ENCODE measurements at places on chromosomes 11 and 22. TPM values are rescaled to one million over a fixed set of nuclear protein-coding genes. Genes with fewer than 3 reads are reported as not detected.

Gene CRYBB3
- total RNA-seq = not detected

DNA sequence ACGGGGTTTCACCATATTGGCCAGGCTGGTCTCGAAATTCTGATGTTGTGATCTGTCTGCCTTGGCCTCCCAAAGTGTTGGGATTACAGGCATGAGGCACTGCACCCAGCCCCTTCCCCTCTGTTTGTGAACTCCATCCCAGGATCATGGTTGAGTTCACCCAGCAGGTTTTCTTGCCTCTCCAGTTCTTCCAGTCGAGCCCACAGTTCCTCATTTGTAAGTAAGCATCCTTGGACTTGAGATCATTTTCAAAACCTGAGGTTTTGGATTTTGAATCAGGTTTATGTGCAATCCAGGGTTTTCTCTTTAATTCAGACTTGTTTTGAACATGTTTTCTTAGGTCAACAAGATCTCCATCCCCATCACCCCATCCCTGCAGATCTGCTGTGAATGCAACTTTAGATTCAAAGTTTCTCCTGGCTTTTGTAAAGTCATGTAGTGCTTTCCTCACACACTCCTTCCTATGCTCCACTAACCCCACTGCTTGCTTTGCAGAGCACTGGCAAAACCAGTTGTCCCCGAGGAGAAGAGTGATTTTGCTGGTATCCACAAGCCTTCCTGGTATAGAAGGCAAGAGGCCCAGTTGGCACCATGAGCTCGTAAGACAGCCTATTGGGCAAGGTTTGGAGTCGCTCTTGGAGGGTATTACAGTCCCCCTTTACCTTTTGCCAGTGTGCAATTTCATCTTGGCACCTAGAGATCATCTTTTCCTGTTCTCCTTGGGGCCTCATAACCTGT is 14.7 kb upstream of the VPREB1 start:
- DNase-seq = no peak

GRCh38 chr11:64675450-64676260 is 47.3 kb downstream of the NRXN2 start:
- peak; percentile 63 for DNase-seq

GRCh38 chr11:119782739-119783072 is 53.7 kb upstream of the NECTIN1 start:
- no peak for DNase-seq

Gene MEI1
- 14.6 TPM for total RNA-seq

DNA sequence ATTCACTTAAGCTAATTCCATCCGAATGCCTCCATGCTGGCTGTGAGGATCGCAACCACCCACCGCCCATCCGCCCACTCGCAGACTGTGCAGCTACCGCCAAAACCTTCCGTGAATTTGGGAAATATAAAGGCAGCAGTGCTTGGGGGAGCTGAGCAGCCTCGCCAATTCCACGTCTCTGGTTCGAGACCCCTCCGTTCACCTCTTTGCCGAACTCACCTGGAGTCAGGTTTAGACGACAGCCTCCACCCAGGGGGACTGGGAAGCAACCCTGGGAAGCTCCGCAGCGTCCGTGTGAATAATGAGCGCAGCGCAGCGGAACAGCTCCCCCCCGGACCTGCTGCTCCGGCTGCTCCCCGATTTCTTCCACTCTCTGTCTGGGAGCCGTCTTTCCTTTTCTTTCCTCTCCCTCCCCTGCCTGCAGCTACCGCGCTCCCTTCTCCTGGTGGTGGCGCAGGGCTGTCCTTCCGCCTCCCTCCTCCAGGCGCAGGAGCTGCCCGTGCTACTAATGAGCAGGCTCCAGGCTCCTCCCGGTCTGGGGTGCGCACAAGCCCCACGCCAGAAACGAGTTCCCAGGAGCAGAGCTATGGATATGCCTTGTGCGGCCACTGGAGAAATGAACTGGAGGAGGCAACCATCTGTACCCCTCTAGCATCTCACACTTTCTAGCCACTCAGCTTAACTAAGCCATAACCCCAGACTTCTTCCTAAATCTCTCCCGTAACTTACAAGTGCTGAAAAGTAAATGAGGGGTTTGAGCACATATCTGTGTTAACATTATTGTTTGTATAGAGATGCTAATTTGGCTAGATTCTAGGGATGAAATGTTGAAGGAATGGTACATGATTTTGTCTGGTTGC is 107.3 kb downstream of the XKR3 start:
- DNase-seq = peak; percentile 67

Gene CTSD
- 2,183 TPM for total RNA-seq

DNA sequence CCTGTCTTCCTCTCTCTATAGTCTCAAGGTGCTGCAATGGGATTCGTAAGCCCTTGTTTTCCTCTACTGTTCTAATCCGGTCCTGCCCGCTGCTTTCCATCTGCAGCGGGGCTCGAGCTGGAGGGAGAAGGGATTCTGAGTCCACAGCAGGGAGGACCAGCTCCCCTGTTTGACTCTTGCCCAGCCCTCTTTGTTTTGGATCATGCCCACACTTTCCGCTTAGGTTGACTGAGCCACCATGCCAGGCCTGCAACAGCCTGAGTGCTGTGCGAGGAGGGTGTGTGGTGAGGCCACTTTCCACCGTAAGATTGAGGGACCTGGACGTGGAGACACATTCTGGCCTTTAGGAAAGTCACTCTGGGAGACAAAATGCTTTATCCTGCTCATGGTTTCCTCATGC is 58.3 kb downstream of the CEP164 start:
- DNase-seq = no peak

- no peak for DNase-seq
Observed at GRCh38 chr11:22775248-22775647, 54.4 kb downstream of the SVIP start.

DNA sequence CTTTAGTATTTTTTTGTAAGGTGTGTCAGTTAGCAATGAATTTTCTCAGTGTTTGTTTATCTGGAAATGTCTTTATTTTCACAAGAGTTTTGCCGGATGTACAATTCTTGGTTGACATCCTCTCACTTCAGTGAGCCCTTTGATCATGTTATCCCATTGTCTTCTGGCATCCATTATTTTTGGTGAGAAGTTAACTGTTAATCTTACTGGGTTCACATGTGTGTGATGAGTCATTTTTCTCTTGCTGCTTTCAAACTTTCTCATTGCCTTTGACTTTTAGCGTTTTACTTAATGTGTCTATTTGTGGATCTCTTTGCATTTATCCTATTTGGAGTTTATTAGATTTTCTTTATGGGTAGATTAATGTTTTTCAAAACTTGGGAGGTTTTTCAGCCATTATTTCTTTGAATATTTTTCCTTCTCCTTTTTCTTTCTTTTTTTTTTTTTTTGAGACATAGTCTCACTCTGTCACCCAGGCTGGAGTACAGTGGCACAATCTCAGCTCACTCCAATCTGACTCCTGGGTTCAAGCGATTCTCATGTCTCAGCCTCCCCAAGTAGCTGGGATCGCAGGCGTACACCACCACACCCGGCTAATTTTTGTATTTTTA is 100.5 kb upstream of the RRM1 start:
- DNase-seq = no peak

- DNase-seq = no peak
Observed at GRCh38 chr11:59415111-59415510, 11.1 kb downstream of the OR5A2 start.

Gene BAIAP2L2
- 9.7 TPM for total RNA-seq

DNA sequence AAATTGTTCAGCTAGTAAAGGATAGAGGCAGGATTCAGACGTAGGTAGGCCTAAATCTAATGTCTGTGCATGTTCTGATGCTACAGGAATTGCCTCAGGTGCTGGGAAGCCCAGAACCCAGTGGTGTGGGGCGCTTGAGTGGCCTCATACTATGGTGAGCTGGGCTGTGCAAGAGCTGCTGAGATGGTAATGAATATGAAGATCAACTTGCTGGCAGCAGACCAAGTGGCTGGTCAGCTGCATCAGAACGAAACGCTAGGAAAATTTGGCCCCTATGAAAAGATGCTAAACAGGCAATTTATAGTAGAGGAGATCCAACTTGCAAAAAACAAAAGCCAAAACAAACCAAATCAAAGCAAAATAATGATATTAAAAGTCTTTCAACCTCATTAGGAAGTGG is 102.7 kb downstream of the INSC start:
- DNase-seq = no peak

DNA sequence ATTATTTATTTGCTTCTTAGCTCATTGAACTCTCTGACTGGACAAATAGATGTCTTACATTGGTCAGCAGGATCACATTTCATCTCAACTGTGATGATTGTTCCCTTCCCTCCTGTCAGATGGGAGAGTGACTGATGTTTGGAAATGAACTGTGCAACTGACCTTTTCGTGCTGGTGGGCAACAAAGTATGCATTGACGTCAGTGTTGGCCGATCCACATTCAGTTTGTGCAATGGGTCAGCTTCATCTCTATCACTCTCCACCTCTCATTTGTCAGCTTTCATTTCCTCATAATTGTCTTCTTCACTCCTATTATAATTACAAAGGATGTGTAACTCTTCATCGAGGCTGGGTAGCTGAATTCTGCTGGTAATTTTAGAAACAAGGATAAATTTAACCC is 71.3 kb downstream of the PPP2R1B start:
- DNase-seq = peak; percentile 77

Gene OR4C46
- not detected for total RNA-seq

GRCh38 chr11:8760896-8761295 is 78.3 kb downstream of the RPL27A start:
- no peak for DNase-seq

Gene PGGHG
- 64.1 TPM for total RNA-seq

GRCh38 chr11:11588891-11589290 is 32.9 kb downstream of the GALNT18 start:
- no peak for DNase-seq

GRCh38 chr22:26174280-26174679 is 5.0 kb downstream of the SEZ6L start:
- DNase-seq = no peak

Gene TSPAN4
- total RNA-seq = 104 TPM

DNA sequence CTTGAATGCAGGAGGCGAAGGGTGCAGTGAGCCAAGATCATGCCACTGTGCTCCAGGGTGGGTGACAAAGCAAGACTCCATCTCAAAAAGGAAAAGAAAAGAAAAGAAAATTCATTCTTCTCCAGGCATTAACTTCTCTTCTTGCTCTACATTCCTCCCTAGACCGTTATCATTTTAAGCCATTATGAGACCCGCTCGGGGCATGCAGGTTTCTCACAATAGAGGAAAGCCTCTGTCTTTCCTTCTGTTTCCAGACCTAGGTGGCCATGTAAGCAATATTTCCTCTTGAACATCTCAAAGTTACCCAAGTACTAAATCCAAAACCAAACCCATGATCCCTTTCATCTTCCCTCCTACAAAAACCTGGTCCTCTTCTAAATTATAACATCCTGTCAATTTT is 139.6 kb downstream of the RBFOX2 start:
- no peak for DNase-seq

- no peak for DNase-seq
Observed at GRCh38 chr22:35739076-35739930, 21.6 kb downstream of the APOL5 start.

- no peak for DNase-seq
Observed at GRCh38 chr22:19176732-19177131, 1.8 kb downstream of the SLC25A1 start.
